Left colon (tissue), 2 donors: ENCODE measurements at places on chromosomes 2 and 18.

- no peak for DNase-seq
Observed at GRCh38 chr2:18598848-18599484, 9.6 kb upstream of the NT5C1B start.

- no peak for DNase-seq
Observed at GRCh38 chr18:5527603-5528002, 16.2 kb downstream of the EPB41L3 start.

- no peak for DNase-seq
Observed at GRCh38 chr2:110993557-110994231, 127.0 kb upstream of the BCL2L11 start.

DNA sequence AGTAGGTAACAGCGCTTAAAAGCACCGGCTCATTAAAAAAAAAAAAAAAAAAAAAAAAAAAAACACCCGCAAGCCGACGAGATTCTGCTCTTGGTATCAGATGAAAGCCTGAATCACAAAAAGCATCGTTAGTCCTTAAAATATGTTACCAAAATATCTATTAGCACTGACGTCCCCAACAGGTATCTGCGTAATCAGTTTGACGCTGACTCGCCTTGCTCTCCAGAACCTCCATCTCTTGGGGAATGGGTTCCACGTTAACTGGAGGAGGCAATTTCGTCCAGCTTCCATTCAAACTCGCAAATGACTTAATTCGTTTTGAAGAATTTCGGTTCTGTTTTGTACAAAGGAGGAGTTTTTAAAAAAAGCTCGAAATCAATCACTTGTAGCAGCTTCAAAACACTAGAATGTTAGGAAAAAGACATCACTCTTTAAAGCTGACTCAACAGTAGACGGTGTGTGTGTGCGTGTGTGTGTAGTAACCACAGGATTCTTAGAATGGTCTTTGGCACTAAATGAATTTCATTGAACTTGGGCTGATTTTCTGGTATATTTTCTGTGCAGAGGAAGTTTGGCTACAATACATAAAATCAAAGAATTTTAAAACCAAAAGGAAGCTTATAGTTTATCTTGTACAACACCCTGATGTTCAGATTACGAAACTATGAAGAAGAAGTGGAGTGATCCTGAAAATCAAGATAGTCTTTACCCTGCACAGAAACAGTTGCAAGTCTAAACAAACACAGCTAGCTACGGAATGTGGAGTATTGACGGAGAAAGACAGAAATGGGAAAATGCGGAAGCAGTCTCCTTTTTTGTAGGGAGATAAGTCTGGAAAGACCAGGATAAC is 1.1 kb upstream of the PGAP1 start:
- DNase-seq = no peak

GRCh38 chr18:43705850-43706249 is 428.6 kb upstream of the SYT4 start:
- DNase-seq = no peak

DNA sequence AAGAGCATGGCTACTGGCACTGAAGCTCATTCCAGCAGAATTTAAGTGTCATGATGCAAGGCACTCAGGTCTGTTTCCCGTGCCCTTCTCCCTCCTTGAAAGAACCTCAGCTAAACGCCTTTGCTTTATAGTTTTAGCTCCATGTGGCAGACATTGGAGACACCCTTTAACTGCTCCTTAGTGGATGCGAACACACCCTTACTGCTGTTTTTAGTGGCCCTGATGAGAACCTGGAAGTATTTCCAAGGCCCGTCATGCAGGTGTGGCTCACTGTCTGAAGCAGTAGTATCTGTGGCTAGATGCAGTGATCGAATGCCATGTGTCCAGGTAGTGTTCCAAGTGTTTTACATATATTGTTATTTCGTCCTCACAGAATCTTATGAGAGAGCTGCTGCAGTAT is 28.3 kb downstream of the KIF5C start:
- DNase-seq = no peak

GRCh38 chr18:62919109-62919838 is 203.9 kb downstream of the PHLPP1 start:
- no peak for DNase-seq

DNA sequence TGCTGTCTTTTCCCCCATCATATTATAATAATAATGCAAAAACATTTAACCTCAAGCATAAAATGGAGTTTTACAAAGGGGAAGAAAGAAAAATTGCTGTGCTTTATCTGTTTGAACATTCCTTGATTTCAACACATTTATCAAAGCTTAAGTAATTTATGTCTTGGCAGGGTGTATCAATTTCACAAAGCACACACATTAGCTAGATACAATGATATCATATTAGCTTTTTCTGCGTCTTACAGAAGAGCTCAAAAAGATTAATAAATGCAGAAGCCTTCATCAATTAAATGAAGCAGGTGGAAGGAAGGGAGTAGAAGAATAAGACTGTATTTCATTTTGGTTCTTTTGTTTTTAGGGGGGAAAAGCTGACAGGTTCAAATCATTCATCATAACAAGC is 103.0 kb downstream of the NXPH2 start:
- DNase-seq = no peak

GRCh38 chr2:126808929-126809328 is 89.8 kb upstream of the TEX51 start:
- DNase-seq = no peak

DNA sequence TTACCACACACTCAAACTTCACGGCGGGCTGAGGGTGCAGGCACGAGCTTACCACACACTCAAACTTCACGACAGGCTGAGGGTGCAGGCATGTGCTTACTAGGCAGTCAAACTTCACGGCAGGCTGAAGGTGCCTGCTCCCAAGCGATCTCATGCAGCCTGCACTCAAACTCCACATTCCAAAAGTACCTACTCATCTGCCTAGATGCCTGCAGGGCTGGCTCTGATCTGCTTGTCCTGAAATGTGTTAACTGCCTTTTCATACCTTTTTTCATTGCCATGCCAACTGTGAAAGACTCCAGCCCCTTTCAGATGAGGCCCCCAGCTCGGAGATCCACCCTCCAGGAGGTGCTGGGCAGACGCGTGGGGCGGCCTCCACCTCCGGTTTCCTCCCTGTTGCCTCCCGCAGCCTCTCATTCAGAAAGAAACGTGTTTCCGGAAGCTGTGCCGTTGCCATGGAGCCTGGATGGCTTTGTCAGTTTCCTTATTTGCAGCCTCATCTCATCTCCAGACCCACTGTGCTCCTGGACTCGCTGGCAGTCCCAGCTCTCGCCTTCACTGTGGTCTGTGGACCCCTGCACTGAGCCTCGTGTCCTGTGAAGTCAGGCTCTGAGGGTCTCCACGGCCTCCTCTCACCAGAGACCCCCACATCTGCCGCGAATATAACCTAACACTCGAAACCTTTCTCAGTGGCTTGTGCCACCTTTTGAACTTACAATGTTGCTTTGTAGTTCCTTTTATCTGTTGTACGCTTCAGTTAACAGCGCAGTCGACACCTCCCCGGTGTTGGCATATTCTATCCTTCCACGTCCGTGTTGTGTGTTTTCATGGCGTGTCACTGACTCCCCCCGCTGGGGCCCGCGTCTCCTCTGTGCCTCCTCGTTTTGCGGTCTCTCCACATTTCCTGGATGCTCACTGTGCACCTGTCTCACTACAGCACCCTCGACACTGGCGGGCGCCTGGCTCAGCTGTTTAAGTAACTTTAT is 106.1 kb upstream of the ALKAL2 start:
- peak; percentile 32 for DNase-seq

GRCh38 chr2:188318161-188318749 is 26.6 kb downstream of the GULP1 start:
- DNase-seq = no peak

DNA sequence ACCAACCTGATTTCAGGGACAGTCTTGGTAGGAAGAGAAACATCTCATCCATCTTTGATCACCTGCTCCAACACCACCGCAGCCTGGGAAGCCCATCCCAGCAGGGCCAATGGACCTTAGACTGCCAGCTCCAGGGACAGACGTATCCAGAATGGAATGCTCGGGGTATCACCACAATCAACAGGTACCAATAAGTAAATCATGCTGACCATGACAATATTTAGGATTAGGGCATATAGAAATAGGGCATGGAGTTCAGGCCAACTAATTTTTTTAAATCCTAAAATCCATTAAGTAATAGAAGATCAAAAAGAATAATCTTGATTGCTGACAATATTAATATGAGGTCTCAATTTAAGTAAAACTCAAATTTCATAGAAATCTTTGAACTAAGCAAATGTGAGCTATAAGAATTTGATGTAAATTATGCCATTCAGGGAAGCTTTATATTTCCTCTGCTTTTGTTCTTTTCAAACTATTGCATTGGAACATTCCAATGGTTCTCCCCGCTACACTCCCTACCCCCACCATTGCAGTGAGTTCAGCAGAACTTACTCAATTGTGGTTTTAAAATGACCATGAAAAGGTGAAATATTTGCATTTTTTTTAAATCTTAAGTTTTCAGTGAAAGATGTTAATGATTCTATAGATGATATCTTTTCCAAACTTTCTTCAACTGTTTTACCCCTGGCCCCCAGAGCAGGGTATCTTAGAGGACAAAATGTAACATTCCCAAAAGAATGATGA is 138.6 kb downstream of the DNER start:
- DNase-seq = no peak

DNA sequence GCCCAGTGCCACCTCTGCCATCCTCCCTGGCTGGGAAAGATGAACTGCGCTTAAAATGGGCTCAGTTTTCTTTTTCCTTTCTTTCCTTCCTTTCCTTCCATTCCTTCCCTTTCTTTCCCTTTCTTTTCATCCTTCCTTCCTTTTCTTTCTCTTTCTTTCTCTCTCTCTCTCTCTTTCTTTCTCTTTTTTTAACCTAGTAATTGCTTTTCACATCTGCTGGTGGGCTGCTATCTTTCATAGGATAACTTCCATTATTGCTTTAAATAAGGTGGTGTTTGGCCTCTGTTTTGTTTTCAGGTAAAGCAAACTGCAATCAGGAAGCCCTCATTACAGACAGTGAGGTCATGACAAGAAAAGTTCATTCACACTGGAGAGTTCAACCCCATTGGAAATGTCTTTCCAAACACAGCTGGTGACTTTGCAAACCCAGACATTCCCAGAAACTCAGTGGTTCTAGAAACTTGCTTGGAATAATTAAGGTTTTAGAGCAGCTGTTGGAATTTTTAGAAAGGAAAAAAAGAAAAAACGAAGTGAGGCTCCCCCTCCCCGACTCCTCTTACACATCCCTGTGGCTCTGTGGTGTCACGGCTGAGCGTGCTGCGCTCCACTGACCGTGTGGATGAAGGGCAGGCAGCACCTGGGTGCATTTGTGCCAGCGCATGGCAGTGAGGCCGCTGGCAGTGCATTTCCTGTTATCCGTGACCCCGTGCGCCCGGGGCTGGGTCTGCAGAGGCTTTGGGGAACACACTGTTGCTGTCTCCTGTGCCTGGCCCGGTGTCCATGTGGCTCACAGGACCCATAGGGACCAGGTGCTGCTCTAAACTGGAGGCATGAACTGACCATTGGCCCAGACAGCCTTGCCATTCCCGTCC is 76.9 kb downstream of the MBP start:
- DNase-seq = peak; percentile 52

DNA sequence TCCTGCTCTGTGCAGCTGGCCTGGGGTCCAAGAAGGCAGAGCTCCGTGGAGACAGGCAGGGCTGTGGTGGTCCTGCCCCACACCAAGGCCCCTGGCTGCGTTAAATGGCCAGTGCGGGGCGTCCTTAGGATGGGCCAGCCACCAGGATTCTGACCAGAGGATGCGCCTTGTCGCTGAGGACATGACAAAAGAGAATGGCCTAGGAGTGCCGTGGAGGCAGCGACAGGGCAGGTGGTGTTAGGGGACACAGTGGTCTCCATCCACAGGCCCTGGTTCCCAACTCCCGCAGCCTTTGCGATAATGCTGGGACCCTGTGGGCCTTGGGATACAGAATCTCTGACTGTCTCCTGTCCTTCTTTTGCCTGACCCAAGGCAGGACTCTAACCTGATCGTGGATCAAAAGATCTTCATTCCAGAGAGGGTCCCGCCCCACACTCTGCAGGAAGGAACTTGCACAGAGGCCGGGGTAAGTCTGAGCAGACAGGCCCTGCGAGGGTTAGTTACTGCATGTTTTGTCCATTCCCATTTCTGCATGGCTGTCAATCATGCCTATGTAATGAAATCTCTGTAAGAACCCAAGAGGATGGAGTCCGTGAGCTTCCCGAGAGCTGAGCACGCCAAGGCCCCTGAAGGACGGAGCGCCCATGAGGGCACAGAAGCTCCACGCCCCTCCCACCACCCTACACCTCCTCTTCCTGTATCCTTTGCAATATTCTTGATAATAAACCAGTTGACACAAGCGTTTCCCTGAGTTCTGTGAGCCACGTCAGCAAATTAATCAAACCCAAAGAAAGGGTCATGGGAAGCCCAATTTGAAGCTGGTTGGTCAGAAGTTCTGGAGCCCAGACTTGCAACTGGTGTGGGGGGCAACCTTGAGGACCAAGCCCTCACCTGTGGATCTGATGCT is 251.5 kb upstream of the SALL3 start:
- DNase-seq = no peak

GRCh38 chr2:11657646-11658045 is 12.3 kb downstream of the NTSR2 start:
- DNase-seq = no peak

- no peak for DNase-seq
Observed at GRCh38 chr2:133841900-133842299, 273.6 kb upstream of the NCKAP5 start.

DNA sequence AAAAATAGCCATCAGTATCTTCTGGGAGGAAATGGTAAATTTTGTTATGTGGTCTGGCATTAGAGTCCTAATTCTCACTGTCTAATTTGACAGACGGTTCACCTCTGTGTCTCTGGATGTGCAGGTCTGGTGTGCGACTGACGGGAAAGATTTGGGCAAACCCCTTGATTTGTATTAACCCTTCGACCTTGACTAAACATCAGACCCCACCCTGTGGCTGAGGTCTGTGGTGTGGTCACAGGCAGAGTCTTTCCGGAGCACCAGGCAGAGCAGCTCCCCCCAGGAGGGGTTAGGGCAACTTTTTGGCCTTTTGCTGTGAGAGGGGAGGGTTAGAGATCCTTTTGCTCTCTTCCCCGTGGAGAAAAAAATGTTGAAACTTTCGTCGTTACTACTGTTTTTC is 6.4 kb downstream of the TWIST2 start:
- DNase-seq = no peak

- no peak for DNase-seq
Observed at GRCh38 chr2:6410313-6410712, 455.4 kb downstream of the CMPK2 start.

DNA sequence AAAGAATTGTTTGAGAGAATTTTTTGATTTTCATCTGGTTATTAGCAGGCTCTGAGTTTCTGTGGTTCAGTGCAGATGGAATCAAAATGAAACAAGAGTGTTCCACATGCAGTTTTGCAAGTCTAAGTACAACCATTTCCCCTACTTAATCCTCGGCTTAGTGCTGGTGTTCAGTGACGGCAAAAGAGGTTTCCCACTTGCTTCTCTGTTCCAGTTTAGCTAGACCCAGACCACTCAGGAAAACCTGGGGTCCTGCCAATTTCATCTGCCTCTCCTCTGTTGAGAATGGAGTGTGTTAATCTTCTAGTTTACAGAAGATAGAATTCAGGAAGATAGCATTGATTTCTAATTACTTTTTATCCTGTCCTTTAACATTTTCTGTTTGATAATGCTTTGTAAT is 996.2 kb upstream of the FANCL start:
- DNase-seq = no peak

GRCh38 chr18:55587418-55588110 is 428 bp downstream of the TCF4 start:
- DNase-seq = no peak
